ENCODE measurements at places on chromosomes 7 and 10.
A peak's percentile ranks its signal among the peaks of the same experiment; 100 is the strongest.

GRCh38 chr10:132448248-132448731 lies 51.3 kb downstream of the PWWP2B start:
- DNase-seq, result no peak

DNA sequence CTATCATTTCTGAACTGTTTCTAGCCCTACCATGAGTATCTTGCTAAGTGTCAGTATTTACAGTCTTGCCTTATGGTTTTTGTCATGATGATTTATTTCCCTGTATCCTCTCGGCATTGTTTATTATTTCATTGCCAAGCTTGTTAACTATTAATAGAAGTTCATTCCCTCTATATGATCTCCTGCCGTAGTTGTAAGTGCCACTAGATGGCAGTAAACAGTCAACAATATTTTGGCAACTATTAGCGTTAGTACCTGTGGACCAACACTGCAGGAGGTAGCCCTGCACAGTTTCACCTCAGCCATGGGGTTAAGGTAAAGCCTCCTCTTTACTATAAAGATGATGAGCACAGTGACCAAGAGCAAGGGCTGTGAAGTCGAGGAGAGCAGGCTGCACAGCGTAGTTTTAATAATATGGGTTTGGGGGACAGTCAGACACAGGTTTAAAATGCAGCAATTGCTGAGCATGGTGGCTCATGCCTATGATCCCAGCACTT lies 26.1 kb upstream of the CCNJ start:
- DNase-seq, result peak; percentile 35

GRCh38 chr10:112663234-112664125 lies 216.5 kb downstream of the VTI1A start:
- DNase-seq, result no peak

- no peak for DNase-seq
These were observed 1.7 kb upstream of the EMX2 start for GRCh38 chr10:117540640-117541404.

GRCh38 chr10:124614003-124614659 lies 130.0 kb downstream of the FAM53B start:
- no peak for DNase-seq

GRCh38 chr7:4175346-4175973 lies 506.6 kb upstream of the FOXK1 start:
- DNase-seq, result no peak

- no peak for DNase-seq
These were observed 1.1 kb downstream of the RABGEF1 start for GRCh38 chr7:66741710-66742049.

DNA sequence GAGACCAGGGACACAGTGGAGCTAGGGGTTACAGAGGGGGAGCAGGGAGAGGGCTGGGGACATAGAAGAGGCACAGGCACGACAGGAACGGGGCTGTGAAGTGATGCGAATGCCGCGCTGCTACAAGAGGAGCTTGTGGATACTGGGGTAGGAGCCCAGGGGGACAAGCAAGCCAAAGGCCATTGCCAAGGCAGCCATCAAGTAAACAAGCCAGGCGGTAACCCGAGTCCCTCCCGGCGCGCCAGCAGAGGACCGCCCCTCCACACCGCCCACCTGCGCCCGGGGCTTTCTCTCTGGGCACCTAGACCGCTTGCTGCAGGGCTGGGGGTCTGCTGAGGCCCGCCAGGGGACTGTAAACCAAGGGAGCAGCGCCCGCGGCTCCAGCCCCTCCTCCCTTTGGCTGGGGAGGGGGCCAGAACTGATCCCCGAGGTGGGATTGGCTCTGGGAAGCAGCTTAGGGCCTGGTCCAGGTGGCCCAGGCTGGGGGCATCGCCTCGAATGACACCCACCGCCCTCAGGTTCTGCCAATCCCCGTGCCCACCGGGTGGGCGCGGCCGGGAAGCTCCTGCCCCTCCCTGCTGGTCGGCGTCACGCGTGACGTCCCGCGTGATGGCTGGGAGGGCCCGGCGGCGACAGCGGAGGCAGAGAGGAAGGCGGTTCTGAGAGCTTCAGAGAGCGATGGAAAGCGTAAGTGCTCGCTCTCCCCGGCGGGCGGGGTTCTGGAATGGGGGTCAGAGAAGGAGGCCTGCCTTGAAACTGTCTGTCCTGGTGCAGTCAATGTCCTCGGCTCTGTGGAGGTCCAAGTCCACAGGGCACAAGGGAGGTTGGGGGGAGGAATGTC lies 982 bp downstream of the SFXN3 start:
- peak; percentile 69 for DNase-seq

DNA sequence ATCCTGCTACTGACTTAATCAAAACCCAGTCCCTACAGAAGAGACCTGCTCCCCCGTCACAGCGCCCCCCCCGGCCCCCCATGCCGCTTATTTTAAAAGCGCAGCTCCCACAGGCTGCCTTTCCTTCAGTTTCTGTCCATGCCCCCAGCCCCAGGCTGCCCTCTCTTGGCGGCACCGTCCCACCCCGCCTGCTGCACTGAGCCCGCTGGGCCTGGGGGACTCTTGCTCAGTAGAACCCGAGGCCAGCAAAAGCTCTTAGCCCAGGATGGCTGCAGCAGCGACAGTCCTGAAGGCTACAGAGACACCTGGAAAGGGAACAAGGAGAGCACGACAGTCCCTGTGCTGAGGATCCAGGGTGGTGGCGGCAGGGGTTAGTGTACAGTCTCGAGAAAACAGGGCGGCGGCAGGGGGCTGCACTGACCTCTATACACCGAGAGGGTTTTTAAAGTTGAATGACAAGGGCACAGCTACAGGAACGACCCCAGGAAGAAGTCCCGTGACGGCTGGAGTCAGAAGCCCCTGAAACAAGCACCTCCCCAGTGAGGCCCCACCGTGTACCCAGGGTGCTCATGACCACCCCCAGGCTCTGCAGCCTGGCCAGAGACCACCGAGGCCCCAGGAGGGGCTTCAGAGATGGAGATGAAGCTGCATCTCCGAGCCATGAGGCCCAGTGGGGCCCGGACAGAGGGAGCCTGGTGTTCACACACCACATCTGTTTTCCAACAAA lies 54.4 kb downstream of the ZRANB1 start:
- DNase-seq, result no peak

GRCh38 chr7:75575488-75576121 lies 83.5 kb downstream of the SPDYE5 start:
- no peak for DNase-seq

- no peak for DNase-seq
These were observed 554.3 kb downstream of the NRG3 start for GRCh38 chr10:82429302-82429701.

- no peak for DNase-seq
These were observed 145.7 kb downstream of the FGFR2 start for GRCh38 chr10:121452581-121452980.

GRCh38 chr7:117347480-117347879 lies 24.6 kb upstream of the WNT2 start:
- DNase-seq, result no peak

- no peak for DNase-seq
These were observed 63.6 kb downstream of the CCDC186 start for GRCh38 chr10:114110174-114110972.

- no peak for DNase-seq
These were observed 5.1 kb downstream of the ELFN1 start for GRCh38 chr7:1675036-1675671.

DNA sequence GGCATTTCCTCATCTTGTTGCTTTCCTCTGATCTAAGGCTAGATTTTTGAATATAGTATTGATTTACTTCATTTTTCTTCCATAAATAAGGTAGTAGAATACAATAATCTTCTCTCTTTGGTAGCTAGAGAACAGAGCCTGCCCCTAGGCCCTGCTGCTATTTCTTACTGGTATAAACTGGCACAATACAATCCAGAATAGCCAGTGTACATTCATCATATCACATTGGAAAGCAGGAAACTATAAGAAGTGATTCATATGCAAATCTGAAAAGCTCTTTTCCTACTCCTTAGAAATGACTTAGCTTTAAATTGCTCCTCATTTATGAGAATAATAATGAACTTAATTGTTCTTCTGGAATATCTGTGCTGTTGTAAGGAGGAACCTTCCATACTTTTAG lies 100.2 kb downstream of the KCND2 start:
- no peak for DNase-seq

DNA sequence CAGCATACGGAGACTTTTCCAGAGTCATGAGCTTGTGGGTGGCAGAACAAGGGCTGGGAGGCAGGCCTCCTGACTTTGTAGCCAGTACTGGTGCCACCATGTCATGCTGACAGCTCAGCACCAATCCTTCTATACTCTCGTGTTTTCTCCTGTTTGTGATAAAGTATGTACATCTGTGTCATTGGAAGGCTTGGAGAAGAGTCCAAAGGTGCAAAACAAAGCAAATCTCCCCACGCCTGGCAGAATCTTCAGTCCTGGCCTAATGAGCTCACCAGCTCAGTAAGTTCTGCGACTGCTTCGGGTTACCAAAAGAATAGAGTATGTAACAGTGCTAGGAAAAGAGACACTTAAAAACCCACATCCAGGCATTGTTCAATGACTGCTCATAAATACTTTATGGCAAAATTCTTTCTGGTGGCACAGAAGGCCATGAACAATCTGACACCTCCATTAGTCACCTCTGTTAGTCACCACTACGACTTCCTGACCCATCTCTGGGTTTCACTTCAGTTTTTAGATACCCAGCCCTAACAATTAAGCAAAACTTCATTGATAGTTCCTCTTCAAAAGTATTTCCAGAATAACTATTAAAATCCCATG lies 24.5 kb downstream of the STEAP1 start:
- DNase-seq, result no peak

GRCh38 chr7:19144661-19145433 lies at the start of gene FERD3L:
Gene FERD3L, minus strand, starts transcription at chr7:19145421. Its CDS starts 59 bp downstream, at chr7:19145362.
- no peak for DNase-seq

DNA sequence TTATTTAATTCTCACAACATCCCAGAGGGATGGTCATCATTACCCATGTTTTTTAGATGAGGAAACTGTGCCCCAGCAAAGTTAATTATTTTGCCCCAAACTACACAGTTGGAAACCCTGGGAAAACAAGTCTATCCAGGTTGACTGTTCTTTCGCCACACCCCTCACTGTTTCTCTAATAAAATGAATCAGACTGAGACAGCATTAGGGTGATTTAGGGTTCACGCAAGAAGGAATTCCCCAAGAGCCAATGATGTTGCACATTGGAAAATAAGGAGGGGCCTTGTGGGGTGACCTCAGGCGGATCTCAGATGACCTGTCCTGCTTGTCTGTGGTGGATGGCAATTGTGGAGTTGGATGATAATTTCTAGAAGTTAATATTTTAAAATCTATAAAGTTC lies 135.7 kb upstream of the TBX20 start:
- DNase-seq, result no peak

GRCh38 chr7:9945131-9945530 lies 1028.5 kb upstream of the PHF14 start:
- DNase-seq, result no peak

GRCh38 chr10:73467206-73467605 lies 28.6 kb downstream of the PPP3CB start:
- no peak for DNase-seq

GRCh38 chr7:120554960-120555571 lies 282.1 kb downstream of the KCND2 start:
- no peak for DNase-seq

- DNase-seq, result no peak
These were observed 169.7 kb upstream of the PHYHIPL start for GRCh38 chr10:59006511-59007306.

DNA sequence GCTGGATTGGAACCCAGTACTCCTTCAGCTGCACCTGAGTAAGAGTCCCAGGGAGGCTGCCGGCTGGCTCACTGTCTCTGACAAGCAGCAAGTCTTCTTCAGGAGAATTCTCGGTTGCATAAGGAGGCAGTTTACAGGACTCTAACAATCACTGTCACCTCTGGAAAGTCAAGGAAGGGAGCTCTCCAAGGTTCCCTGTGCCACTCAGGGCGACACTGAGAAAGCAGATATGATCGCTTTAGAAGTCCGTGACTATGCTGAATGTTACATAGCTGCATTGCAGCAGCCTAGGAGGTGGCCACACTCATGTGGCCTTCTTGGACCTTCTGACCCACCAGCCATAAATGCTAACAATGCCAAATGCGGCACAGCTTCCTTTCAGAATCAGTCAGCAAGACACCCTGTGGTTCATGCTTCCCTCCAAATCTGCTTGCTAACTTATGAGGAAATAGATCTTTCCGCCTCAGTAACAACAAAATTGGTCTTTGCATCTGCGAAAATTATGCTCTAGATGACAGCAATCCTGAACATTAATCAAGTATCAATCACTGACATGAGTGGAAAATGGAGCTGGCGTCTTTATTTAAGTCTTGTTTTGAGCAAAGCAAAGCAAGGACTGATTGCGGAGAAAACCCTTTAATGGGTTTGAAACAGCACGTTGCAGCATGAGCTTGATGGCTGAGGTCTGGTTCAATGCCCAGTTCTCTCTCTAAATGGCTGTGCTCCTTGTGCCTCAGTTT lies 132.9 kb downstream of the ATXN7L1 start:
- DNase-seq, result no peak

DNA sequence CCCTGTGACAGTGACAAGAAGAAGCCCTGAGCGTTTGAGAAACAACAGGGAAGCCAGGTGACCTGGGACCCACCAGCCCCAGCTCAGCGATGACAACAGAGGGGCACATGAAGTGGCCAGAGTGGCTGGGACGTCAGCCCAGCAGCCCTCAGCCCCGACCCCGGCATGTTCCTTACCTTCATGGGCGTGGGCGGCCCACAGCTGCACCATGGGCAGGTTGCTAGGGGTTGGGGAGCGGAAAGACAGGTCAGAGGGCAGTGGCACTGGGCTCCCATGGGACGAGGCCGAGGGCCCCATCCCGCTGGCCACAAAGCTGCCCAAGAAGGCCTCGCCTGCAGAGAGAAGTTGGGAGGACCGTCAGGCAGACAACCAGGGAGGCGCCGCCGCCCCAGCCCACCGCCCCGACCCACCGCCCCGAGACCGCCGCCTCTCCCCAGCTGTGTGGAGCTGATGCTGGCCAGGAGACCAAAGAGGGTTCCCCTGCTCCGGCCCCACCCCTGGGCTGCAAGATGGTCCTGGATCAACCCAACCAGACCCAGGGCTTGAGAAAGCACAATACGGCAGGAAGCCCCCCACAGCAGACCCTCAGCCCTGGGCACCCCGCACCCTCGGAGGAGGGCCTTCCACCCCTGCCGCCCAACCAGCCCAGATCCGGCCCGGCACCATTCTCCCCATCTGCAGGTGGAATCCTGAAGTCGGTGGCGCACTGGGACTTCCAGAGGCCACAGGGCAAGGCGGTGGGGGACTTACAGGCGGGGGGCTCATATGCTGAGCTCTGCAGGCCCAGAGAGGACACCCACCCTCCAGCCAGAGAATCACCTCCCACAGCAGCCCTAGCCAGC lies 29.1 kb downstream of the TNRC18 start:
- no peak for DNase-seq

GRCh38 chr10:3805201-3805790 lies 20.3 kb upstream of the KLF6 start:
- peak; percentile 54 for DNase-seq

DNA sequence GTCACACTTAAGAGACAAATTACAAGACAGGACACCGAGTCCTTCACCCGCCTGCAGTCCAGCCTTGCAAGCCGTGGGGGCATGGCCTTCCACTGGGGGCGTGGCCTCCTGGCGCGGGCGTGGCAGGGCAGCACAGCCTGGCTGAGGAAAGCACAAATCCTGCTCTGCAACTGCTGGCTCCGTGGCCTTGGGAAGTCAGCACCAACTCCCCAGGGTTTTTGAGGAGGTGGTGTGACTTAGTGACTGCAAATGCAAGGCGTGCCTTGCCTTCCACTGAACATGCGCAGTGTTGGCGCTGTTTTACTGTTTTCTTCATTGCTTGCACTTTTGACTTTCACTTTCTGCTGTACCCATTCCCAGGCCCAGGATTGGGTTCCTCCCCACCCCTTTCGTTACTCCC lies 12.9 kb upstream of the BMS1 start:
- DNase-seq, result no peak

- no peak for DNase-seq
These were observed 130.1 kb downstream of the ELMO1 start for GRCh38 chr7:37318541-37318940.

All from activated gamma-delta T cell treated with Interleukin-2 at 50 U/mL for 16 hours (primary cell).